Stimulated activated CD8-positive, alpha-beta memory T cell treated with anti-CD3 and anti-CD28 coated beads, Interleukin-15, amount 100 ng/mL, for 1 hour (primary cell): ENCODE measurements at places on chromosomes 6 and 20.

GRCh38 chr6:149755300-149756260, 6.0 kb downstream of the PCMT1 start:
- no peak for DNase-seq

DNA sequence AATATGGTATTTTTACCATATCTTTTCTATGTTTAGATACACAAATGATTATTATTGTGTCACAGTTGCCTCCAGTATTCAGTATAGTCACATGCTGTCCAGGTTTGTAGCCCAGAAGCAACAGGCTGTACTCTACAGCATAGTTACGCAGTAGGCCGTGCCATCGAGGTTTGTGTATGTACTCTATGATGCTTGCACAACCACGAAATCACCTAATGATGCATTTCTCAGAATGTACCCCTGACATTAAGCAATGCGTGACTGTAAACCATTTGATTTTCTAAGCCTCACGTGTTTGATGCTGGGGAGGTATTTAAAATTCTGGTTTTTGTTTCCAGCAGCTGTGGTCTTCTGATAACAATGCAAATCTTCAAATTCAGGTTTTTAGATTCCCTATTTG, 207.6 kb downstream of the UST start:
- no peak for DNase-seq

DNA sequence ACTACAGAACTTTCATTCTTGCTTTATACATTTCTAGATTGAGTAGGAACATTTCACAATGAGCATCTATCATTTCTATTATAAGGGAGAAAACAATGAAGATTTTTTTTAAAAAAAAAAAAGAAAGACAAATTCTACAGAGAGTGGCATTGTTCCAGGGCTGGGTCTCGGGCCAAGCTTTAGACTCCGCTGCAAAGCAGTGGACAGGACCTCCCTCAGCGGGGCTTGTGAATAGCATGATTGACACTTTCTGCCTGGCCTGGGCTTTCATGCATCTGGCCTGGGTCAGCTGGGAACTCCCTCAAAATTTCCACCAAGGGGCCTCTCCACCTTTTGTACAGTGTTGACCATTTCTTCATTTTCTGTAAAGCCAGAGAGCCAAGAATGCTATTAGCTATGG, 55.8 kb upstream of the HIVEP2 start:
- DNase-seq = no peak

DNA sequence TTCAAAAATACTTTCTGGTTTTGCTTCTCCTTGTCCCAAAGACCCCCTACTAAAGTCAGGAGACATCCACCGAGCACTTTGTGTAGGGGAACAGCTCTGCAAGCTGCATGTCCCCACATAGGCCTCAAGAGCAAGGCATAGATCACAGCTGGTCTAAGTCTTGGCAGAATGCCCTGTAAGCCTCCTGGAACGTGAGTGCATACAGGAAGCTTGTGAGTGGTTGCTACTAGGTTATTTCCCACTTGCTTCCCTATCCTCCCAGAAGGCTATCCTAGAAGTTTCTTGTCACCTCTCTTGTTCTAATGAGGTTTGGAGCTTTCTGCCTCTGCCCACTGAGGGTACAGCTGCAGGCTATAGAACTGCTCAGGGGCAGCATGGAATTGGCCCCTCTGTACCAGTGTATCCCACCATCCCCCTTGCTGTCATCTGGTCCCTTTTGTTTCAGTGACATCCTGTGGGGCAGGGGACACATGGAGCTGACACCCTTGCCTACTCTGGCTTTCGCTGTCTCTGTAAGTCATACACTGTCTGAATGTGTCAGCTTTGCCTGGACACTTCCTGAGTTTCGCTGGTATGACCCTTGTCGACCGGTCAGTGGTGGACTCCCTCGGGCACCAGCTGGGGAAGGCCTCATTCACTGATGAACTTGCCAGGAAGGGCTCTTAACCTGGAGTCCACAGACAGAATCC, 35.6 kb upstream of the KCNK16 start:
- DNase-seq = no peak

- no peak for DNase-seq
Observed at GRCh38 chr6:39923394-39923793, 10.9 kb downstream of the MOCS1 start.

- no peak for DNase-seq
Observed at GRCh38 chr6:102215425-102215824, 821.9 kb downstream of the GRIK2 start.

- DNase-seq = no peak
Observed at GRCh38 chr6:143949535-143949934, 58.5 kb downstream of the PLAGL1 start.

DNA sequence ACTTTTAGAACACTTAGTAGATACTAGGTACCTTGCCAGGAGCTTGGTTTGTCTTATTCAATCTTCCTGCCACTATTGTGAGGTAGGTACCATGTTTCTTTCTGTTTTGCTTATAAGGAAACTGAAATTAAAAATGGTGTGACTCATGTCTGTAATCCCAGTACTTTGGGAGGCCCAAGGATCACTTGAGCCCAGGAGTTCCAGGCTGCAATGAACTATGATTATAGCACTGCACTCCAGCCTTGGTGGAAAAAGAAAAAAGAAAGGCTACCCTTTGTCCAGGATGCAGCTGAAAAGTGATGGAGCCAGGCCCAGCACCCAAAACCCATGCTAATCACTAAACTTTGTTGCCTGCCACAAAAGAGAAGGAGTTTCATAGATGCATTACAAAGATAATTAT, 34.1 kb upstream of the LAMA4 start:
- DNase-seq = no peak

DNA sequence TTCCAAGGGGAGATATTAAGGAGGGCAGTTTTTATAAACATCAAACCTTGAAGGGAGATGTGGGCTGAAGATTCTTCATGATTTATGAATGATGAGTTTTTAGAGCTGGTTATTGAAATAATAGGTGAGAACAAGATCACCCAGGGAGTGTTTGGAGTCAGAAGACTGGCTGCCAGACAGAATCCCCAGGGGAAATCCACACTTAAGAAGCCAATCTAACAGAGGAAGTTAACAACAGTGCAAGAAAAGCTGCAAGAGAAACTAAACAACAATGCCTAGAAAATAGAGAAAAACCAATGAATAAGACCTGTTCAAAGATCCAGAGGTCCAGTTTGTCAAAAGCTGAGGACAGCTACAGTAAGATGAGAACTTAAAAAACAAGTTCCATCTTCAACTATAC, 167.9 kb upstream of the MAN1A1 start:
- no peak for DNase-seq

GRCh38 chr6:90715093-90715655, 128.3 kb upstream of the MAP3K7 start:
- DNase-seq = no peak

GRCh38 chr6:130034378-130035146, 16.2 kb downstream of the L3MBTL3 start:
- DNase-seq = no peak

DNA sequence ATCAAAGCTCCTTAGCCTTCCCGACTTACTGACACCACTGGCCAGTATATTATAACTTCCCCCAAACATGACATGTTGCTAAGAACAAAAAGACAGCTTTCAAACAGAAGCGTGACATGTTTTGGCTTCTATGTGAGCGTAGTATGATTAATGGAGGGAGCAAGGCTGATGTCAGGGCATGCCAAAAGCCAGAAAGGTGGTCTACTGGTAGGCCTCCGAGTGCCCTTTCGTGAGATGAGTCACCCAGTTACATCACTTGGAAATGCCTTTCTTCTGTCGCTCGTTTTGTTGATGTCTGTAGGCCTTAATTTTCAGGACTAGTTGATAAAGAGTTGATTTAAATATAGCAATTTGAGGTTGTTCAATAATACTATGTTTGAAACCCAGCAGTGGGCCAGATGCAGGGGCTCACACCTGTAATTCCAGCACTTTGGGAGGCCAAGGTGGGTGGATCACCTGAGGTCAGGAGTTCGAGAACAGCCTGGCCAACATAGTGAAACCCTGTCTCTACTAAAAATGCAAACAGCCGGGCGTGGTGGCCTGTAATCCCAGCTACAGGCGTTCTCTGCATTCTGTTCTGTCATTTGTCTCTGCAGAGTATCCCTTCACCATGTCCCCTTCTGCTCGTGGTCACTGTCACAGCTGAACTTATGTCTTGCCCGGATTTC, 53.3 kb downstream of the CNKSR3 start:
- DNase-seq = no peak

DNA sequence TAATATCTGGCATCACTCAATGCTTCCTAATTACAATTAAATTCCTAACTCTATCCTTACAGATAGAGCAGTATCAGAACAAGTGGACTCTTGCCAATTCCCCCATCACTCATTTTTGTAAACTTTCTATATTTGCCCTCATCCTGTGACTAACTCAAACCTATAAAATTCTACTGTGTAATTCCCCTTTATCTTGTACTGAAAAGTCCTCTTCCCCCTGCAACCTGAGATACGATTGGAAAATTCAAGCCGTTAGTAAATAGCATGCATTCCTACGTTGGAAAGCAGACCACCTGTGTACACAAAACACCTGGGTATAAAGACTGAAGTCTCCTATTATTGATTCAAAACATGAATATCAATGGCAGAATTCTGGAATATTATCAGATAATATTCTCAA, 70.4 kb upstream of the KCNQ5 start:
- no peak for DNase-seq

- no peak for DNase-seq
Observed at GRCh38 chr6:142786476-142786875, 158.5 kb downstream of the HIVEP2 start.

DNA sequence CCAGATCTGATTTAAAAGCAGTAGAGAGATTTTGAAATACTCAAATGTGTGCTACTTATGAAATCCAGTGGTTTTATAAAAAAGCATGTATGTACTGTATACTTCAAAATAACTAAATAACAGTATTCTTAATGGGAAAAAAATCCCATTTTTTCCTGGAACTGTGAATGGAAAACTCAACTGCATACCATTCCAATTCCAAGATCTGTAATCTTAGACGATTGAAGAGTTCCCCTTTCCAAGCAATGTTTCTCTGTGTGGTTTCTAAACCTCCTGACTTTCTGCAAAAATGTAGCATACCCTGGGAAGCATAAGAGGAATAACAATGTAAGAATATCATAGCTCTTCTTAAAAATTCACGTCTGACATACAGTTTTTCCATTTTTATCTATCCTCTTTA, 40.3 kb upstream of the HIVEP2 start:
- no peak for DNase-seq

GRCh38 chr6:11628562-11628961, 91.0 kb downstream of the TMEM170B start:
- no peak for DNase-seq

- DNase-seq = no peak
Observed at GRCh38 chr6:43747784-43748183, 22.2 kb upstream of the VEGFA start.

DNA sequence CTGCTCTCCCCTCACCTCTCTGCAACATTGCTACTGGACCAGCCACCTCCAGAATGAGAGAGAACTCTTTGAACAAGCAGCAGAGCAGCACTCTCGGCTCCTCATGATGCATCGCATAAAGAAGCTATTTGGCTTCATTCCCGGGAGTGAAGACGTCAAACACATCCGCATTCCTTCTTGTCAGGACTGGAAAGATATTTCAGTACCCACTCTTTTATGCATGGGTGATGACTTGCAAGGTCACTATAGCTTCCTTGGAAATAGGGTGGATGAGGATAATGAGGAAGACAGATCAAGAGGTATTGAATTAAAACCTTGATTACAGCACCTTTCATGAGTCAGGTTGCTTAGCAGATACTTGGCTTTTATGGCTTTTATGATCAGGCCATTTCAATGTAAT, 4.3 kb downstream of the CALHM4 start:
- DNase-seq = no peak

GRCh38 chr6:145368075-145368474, 367.2 kb downstream of the EPM2A start:
- no peak for DNase-seq

- DNase-seq = no peak
Observed at GRCh38 chr6:67345946-67346345, 1289.1 kb upstream of the ADGRB3 start.

DNA sequence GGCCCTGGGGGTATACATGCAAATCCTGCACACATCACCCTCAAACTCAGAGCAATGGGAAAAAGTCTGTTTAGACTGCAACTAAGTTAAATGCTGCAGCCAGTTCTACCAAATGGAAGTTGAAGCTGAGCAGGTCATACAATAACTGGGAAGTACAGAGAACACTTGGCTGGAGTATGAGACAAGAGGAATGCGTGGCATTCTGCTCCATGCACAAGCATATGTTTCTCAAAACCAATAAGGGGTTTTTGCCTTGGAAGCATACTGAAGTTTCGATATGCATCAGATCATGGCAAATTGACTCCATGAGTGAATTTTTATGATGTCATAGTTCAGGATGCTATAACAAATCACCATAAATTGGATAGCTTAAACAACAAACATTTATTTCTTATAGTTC, 193.8 kb downstream of the COL12A1 start:
- DNase-seq = no peak

GRCh38 chr6:25017486-25017885, 81.7 kb upstream of the RIPOR2 start:
- DNase-seq = no peak

DNA sequence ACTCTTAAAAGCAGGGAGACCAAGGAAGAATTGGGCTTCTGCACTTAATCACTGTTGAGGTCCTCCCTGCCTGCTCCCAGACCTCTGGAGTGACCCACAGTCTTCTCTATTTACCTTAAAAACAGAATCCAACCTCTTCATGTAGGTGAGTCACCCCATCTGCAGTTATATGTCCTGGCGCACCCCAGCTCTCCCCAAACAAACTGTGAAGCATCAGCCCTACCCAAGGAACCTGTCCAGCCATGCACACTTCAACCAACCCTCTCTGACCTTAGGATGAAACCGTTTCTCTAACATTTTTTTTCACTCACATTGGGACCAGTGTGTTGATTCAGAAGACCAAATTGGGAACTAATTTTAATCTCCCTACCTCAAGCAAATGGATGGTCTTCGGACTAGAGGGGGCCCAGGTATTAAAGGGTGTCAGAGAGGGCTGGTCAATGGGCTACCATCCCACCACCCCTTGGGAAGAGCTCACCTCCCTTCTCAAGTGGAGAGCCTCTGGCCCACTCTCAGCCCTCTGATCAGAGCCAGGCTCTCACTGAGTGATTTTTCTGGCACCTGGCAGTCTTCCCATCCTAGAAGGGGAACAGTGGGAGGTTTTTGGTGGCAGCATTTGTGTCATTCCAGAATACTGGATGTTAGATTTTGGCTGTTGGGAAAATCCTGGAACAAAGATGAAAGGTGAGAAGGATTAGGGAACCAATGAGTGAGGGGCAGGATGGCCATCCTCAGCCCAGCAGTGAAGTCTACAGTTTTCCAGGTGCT, 203.6 kb downstream of the LRFN2 start:
- DNase-seq = no peak

- no peak for DNase-seq
Observed at GRCh38 chr6:30670760-30671527, 1.9 kb downstream of the DHX16 start.

- DNase-seq = no peak
Observed at GRCh38 chr6:149153100-149153499, 164.4 kb upstream of the TAB2 start.

DNA sequence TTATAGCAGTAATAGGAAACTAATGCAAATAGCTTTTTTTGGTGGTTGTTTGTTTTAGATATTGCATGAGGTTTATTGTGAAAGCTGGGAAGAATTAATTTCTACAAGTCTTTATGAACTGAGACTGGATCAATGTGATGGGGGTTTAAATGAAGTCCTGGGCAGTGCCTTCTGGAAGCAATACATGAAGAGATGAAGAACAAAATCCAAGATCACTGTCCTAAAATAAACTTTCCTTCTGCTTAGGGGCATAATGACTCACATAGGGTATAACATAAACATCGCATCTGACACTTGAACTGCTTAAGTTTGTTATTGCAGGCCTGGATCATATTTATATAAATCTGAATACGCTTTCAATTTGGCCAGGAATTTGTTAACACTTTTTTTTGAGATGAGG, 20.9 kb upstream of the SHLD1 start:
- DNase-seq = no peak

GRCh38 chr6:44054721-44055559, 72.3 kb downstream of the MRPL14 start:
- DNase-seq = no peak
